ENCODE measurements at places on chromosomes 5 and 9. TPM values are rescaled to one million over a fixed set of nuclear protein-coding genes. Genes with fewer than 3 reads are reported as not detected.

Gene MVB12B
- total RNA-seq = 22.2 TPM

GRCh38 chr5:56745864-56746263 is 69.5 kb upstream of the MAP3K1 start:
- DNase-seq = no peak

DNA sequence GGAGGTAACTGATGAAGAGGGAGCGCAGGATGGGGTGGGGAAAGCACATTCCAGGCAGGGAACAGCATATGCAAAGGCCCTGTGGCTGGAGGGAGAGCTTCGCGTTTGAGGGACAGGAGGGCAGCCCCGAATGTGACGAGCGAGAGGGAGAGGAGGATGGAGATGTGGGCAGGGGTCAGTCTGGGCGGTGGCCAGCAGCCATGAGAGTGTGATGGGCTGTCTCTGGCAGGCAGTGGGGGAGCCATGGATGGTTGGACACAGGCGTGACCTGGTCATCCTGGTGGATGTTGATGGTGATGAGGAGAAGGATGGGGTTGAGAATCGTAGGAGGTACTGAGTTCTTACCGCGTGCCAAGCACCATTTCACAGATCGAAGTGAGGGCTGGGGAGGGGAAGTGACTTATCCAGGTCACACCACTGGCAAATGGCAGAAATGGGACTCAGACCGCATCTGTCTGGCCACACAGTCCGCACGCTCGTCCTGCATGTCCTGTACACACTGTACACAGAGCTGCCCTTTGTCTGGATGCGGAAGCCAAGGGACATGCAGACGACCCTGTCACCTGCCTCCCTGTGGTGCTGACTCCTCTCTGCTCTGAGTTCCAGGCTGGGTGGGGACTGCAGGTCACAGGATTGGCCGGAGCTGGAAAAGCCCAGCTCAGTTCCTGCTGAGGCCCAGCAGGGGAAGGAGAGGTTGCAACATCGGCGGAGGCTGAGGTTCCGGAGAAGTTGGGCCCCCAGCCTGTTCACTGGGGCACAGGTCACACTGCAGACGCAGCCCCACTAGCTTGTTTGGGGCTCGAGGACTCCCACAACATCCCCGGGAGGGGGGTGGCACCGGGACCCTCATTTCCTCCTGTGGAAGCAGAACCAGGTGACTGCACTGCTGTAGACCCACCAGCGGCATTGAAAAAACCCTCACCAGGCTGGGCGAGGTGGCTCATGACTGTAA is 165.6 kb upstream of the IER5L start:
- DNase-seq = no peak

DNA sequence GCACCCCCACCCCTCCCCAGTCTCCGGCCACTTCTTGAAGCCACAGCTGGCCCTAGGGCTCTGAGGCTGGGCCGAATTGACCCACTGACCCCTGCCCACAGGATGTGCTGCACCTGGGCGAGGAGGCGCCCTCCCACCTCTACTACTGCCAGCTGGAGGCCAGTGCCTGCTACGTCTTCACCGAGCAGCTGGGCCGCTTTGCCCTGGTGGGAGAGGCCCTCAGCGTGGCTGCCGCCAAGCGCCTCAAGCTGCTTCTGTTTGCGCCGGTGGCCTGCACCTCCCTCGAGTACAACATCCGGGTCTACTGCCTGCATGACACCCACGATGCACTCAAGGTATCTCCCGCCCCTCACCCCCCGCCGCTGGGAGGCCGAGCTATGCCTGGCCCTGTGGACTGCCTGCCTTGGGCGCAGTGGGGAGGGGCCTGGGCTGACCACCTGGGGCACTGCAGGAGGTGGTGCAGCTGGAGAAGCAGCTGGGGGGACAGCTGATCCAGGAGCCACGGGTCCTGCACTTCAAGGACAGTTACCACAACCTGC is 21.3 kb downstream of the HK3 start:
- no peak for DNase-seq

DNA sequence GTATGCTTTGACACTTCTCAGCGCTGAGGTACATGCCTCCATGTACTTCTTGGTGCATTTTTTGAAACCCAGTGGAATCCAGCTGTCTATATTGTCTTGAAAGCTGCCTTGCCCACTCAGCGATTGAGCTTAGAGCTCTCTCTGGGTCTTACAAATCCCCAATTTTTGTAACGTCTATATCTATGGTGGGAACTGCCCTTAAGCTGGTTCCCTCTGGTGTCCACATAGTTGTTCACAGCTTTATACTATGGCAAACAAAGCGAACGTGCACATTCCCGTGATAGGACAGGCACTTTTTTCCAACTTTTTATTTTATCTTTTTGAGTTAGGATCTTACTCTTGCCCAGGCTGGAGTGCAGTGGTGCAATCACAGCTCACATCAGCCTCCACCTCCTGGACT is 20.9 kb downstream of the CDHR2 start:
- DNase-seq = no peak
